Fibroblast of the aortic adventitia (primary cell): ENCODE measurements at places on chromosomes 7 and 10. TPM values are rescaled to one million over a fixed set of nuclear protein-coding genes. Genes with fewer than 3 reads are reported as not detected.
A peak's percentile ranks its signal among the peaks of the same experiment; 100 is the strongest.

GRCh38 chr7:128904381-128905197 is 5.9 kb downstream of the KCP start:
- peak; percentile 65 for DNase-seq

CFAP46 gene
- 0.09 and 1.5 TPM in 2 replicates for total RNA-seq

- DNase-seq: no peak
Measured at GRCh38 chr7:111903797-111904196, 302.4 kb downstream of the DOCK4 start.

INHBA gene
- 14.7 and 20.0 TPM in 2 replicates for total RNA-seq

C10orf88 gene
- total RNA-seq: 5.9 and 7.8 TPM in 2 replicates

GRCh38 chr10:76126607-76127527 is 695.4 kb downstream of the LRMDA start:
- peak; percentile 35 for DNase-seq

DNA sequence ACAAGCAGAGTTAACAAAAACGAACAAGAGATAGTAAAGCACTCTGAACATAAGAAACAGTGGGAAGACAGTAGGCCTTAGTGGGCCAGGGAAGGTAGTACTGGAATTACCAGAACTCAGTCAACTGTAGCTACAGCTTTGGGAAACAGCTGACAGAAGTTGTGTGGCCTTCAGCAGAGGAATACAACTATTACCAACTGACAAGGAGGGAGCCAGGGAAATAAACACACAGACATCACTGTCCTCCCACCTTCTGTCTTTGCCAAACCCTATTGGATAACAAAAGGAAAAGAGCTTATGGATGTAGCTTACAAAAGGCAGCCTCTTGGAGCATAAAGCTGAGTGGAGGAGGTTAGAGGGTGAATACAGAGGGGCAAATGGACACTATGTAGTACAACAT is 15.4 kb downstream of the MICU1 start:
- no peak for DNase-seq
